NCI-H1436 (cell line): ENCODE measurements at places on chromosomes 1 and 21.

DNA sequence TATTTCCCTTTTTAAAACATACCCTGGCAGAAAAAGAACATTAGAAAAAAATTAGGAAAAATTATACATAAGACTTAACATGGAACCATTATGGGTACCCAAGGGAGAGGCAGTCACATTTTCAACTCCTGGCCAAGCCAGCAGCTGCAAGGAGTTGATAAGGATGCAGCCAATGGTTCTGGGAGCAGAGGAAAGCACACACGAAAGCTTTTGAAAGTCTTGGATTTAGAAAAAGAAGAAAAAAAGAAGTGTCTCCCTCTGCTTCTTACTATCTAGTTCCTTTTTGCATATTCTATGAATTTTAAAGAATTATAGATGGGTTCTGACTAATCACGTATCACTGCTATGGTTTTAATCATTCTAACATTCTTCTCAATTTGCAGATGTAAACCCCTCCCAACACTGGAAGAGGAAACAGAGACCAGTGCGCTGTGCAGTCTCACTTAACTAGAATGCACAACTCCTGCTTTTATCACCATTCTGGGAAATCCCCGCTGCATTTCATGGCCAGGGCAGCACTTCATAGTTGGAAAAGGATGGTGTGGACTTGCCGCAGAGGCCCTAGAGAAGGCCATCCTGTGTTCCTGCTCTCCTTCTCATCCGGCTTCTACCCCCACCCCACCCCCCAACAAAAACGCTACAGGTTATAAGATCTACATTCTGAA, 2.7 kb upstream of the CD58 start:
- DNase-seq: no peak

DNA sequence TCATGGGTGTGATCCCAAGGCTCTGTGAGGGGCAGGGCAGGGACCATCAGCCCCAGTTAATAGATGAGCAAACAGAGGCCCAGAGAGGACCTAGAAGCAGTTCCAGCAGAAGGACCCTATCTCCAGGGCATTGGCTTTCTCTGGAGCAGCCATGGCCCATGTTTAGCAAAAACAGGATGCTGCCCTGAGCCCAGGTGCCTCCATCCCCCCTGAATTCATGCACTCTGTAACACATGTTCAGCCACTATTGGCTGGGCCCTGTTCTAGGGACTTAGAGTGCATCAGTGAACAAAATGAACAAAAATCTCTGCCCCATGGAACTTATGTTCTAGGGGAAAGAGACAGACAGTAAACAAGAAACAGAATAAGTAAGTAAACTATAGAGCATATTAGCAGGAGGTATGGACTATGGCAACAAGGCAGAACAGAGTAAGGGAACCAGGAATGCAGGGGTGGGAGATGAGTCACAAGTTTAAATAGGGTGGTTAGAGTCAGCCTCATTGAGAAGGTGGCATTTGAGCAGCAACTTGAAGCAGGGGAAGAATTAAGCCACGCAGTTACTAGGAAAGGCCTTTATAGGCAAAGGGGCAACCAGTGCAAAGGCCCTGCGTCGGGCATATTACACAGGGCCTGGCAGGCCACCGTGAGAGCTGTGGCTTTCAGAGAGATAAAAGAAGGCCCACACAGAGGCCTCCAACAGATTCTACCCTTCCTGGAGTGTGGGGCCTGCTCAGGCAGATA, 185.9 kb upstream of the EDN2 start:
- DNase-seq: no peak

- DNase-seq: no peak
Observed at GRCh38 chr1:237205400-237206064, 163.5 kb downstream of the RYR2 start.

GRCh38 chr1:25549273-25550154, 6.1 kb downstream of the LDLRAP1 start:
- peak; percentile 46 for DNase-seq

GRCh38 chr1:66606362-66607065, 72.6 kb downstream of the SGIP1 start:
- no peak for DNase-seq

DNA sequence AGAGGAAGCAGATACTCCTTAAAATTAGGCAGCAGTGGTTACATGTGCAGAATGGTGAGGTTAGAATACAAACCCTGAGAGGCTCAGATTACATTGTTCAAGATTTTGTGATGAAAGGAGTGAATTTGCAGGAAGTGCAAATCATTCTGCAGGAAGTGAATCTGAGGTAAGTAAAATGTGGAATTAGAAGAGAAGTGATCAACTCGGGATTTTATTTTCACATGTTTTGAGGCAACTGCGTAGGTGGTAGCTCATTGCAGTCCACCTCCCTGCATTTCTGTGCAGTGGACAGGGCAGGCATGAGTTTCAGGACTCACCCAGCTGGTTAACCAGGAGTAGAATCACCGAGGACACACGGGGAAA, 2.1 kb upstream of the PLA2G2C start:
- no peak for DNase-seq

DNA sequence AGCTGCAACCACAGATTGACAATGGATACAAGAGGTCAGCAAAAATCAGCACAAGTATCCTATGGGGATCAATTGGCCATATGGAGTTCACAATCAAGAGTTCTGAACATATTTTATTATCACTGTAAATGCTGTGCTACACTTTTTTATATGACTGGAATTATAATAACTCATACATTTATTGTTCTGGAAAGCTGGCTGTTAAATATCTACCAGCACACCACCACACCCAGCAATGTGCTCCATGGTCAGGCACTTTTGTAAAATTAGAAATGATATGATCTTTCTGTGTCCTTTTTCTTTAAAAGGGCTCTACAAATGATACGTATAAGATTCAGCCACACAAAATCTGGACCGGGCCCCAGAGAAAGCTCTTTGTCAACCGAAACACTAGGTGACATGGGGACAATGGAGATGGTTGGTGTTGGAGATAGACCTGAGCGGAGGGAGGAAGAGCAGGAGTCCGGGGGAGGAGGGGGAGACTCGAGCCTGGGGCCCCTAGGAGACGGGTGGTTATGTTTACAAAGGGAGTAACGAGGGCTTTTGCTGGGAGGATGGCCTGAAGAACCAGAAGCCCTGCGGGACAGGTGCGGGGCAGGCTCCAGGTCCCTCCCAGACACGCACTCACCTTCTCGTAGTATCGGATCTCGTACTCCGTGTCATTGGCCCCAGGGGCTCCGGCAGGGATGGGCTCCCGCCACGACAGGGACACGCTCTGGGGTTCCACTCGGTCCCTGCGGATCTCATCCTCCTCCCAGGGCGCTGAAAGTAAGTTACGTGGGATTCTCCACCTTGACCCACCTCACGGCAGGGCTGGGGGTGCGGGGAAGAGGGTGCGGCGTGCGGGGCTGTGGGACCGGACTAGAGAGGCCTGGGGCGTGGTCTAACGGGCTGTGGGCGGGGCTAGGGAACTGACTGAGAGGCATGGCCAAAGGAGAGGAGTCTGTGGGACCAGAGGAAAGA, 30.0 kb downstream of the EPHA10 start:
- DNase-seq: no peak

DNA sequence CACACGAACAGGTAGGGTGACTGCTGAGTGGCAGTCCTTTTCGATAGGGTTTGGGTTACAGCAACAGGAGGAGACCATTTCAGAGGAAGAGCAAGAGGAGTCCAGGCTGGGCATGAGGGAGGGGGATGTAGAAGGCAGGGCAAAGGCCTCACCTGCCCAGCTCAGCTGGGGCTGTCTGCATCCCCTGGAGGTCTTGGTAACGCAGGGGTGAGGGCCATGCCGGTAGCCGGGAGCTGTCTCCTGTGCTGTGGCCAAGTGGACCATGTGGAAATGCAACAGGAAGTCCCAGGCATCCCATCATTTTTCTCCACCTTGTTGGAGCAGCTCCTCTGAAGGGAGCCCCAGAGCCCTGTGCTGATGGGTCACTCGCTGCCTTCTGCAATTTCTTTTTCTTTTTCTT, 105.4 kb upstream of the C1orf174 start:
- DNase-seq: no peak
